Tibial artery (tissue), 4 donors: ENCODE measurements at places on chromosomes 6 and 20.

- DNase-seq: no peak
Observed at GRCh38 chr6:159047891-159048685, 3.3 kb upstream of the TAGAP start.

DNA sequence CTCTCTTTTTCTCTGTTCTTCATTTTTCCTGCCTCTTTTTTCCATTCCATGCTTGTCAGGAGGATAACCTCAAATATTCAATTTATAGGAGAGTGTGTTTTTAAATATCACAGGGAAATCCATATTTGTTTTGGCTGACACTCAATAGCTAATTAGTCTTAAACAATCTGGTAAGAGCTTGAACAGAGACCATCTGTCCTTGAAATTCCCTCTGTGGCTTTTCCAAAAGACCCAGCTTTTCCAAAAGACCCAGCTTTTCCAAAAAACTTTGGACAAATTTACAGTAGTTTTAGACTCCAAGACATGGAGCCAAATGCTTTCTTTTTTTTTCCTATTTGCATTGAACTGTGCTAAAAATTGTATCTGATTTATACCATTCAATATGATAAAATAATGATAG is 127.4 kb upstream of the FAM83B start:
- DNase-seq: no peak

DNA sequence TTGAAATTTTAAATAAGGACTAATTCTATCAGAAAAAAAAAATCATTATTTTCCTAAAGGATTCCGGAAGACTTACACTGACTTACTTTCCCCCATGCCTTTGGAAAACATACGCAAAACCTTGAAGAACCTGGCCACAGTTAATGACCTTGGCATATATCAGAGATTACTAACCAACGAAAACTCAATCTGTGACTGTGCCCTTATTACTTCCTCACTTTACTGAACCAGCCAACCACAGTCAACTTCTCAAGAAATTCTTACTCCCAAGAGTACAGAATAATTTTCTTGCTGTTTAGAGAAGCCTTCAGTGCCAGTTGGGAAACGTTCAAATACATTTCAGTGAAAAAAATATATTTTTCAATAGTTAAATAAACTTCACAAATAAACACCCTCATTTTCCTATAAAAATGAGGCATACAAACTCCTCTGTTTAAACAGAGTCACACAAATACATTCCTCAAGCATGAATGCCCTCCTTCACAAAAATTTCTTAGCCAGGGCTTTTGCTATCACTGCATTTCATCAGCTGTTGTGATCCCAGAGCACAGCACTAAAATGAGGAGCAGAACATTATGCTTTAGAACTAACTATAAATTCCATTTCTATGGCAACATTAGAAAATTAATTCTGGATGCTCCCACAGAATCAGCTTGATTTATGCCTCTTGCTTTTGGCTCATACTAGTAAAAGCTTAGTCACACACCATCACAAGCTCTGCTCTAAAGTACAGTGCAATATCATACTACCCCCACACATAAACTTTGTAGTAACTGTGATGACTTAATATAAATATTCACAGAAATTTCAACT is 117.6 kb downstream of the DST start:
- no peak for DNase-seq

- no peak for DNase-seq
Observed at GRCh38 chr6:39303425-39304153, 10.6 kb downstream of the KCNK17 start.

GRCh38 chr6:26268659-26269402 is 96.2 kb upstream of the BTN3A2 start:
- no peak for DNase-seq

- no peak for DNase-seq
Observed at GRCh38 chr20:2741881-2742280, 49.3 kb downstream of the EBF4 start.

DNA sequence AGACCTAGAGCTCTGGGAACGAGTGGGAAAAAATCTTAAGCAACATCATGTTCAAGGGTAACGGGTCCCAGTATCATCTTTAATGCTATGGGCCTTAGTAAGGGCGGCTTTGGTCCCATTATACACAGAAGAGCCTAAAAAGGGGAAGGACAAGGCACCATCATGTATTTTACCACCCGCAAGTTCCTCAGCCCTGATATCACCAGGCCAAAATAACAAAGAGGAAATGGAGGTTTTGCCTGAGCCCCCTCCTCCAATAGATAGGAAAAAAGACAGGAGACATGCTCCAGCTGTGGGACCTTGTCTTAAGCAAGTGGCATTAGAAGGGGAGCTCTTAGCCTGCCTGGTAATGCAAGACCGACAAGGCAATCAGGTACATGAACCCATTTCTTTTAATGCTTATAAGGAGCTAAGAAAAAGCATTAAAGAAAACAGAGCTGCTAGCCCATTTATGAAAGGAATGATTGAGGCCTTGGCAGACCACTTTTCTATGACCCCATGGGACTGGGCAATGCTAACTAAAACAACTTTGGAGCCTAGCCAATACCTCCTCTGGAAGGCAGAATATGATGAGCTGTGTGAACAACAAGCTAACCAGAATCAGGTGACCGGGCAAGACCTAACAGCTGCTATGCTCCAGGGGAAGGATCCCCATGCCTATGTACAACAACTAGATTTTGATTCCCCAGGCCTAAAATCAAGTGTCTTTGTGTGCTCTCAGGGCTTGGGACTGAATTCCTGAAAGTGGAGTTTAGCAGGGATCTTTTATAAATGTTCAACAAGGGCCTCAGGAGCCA is 23.2 kb downstream of the HLA-DPA1 start:
- DNase-seq: no peak

DNA sequence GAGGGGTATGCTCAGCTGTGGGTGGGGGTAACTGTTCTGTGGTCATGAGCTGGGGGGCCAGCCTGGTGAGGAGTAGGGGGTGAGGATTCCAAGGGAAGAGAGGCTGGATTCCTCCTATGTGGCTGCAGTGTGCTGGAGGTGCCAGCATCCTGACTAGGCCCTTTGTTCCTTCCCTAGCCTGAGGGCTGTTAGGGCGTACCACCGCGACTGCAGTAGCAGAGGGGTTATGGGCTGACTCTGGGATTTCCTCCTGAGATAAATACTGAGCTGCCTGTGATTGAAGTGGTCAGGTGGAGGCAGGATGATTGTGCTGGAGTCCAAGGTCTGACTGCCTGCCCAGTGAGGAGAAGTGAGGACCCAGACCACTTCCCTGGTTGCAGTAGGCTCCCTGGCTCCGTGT is 205.3 kb downstream of the ADGRG6 start:
- DNase-seq: no peak

- DNase-seq: no peak
Observed at GRCh38 chr20:38881806-38882440, 44.3 kb upstream of the FAM83D start.

DNA sequence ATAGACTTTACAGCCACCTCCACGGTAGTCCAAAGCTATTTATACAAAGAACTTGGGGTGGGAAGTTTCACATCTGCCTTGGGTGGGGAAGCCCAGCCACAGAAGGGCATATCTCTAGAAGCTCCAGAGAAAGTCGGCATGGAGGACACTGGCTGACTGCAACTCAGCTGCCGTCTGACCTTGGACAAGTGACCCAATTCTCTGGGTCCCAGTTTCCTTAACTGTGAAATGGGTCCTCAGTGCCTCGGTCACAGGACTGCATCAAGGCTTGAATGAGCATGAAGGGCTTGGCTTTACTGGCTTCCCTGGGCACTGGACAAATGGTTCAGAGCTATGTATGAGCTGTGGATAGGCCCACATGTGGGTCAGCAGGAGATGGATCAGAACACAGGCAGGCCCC is 58.6 kb downstream of the NOL4L start:
- DNase-seq: no peak

DNA sequence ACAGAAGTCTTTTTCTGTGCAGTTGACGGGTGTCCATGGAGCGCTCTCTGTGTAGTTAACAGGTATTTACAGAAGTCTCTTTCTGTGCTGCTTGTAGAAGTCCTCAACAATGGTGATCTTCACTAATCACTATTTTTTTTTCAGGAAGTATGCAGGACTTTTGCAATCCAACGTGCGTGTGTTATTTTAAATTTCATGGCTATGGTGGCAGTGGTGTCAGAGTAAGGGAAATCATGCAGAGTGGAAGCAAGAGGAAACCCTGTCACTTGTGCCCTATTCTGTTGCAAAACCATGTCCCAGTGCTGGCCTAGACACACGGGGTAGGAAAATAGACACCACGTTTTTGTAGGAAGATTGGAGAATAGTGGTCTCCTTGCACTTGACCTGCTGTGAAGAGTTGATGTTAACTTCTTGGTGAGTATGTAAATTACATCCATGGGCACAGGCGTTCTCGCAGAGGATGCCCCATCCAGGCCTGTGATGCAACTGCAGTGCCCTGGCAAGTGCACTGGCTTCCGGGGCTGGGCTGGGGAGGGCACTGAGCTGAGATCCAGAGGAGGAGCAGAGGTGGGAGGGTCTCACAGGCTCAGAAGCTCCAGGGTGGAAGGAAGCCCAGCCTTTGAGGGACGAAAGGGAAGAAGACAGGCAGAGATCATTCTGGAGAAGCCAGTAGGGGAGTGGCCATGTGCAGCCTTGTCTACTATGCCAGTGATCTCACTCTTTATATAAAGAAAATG is 146.5 kb downstream of the SYCP2 start:
- no peak for DNase-seq

DNA sequence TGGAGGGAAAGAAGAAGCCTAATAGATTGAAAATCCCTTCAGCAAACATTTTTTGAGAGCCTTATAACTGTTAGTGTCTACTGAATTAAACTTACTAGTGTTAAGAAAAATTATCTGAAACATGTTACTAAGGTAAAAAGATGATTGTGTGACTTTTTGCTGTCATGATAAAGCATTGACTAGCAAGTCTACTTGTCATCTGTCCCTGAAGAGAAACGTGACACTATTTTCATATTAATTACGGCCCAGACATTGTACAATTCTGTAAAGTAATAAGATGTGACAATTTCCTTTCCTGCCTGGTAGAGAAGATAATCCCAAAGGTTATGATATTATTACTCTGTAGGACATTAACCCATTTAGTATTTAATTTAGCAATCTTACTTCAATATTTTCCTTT is 8.8 kb upstream of the EDEM2 start:
- no peak for DNase-seq

DNA sequence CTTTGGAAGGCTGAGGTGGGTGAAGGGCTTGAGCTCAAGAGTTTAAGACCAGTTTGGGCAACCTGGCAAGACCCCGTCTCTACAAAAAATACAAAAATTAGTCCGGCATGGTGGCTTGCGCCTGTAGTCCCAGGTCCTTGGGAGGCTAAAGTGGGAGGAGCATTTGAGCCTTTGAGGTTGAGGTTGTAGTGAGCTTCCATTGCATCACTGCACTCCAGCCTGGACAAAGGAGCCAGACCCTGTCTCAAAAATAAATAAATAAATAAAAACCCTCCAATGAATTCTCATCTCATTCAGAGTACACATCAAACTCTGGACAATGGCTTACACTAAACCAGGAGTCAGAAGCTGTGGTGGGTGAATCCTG is 31.8 kb downstream of the B4GALT5 start:
- no peak for DNase-seq

DNA sequence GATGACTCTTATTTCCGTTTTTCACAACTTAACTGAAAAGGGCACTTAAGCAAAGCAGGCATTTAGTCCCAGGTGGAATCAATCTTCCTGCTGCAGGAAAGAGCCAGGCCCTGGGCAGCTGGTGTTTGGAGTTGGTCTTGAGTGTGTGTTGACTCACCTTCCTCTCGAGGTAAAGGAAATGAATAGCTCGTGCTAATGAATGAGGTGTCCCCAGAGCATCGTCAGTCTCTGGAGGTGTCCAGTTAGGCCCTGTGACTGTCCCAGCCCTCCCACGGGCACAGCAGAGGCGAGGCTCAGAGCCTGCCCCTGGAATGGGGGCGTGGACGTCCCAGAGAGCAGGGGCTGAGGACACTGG is 277.7 kb downstream of the NRN1 start:
- DNase-seq: no peak

GRCh38 chr20:15911581-15911980 is 661.7 kb downstream of the KIF16B start:
- DNase-seq: no peak

DNA sequence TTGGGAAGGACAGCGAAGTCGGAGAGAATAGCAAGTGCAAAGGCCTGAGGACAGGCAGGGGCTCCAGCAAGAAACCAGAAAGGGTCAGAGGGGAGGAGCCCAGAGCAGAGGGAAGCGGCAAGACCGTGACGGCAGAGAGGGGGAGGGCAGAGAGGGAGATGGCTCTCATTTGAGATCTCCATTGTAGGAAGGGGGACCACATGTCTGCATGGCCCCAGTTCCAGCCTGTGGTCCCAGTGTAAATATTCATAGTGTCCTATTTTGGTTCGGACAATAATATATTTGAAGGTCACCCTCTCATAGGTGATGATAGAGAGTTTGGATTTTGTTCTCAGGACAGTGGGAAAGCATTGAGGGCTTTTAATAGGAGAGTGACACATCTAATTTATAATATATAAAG is 231.1 kb upstream of the RNF24 start:
- DNase-seq: no peak

DNA sequence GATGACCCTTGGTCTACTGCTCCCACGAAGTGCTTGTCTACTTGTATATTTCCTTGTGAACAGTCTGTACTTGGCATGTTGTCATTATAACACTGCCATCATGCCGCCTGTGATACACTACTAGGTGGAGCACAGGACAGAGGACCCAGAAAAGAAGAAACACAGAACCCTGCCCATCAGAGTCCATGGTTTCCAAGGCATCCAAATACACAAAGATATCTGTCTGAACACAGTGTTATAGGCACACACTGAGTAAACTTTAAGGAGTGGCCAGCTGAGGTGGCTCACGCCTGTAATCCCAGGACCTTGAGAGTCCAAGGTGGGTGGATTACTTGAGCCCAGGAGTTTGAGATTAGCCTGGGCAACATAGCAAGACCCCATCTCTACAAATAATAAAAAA is 110.5 kb upstream of the SLC2A12 start:
- DNase-seq: no peak

- DNase-seq: peak; percentile 29
Observed at GRCh38 chr6:133837801-133838349, 51.0 kb upstream of the TCF21 start.

DNA sequence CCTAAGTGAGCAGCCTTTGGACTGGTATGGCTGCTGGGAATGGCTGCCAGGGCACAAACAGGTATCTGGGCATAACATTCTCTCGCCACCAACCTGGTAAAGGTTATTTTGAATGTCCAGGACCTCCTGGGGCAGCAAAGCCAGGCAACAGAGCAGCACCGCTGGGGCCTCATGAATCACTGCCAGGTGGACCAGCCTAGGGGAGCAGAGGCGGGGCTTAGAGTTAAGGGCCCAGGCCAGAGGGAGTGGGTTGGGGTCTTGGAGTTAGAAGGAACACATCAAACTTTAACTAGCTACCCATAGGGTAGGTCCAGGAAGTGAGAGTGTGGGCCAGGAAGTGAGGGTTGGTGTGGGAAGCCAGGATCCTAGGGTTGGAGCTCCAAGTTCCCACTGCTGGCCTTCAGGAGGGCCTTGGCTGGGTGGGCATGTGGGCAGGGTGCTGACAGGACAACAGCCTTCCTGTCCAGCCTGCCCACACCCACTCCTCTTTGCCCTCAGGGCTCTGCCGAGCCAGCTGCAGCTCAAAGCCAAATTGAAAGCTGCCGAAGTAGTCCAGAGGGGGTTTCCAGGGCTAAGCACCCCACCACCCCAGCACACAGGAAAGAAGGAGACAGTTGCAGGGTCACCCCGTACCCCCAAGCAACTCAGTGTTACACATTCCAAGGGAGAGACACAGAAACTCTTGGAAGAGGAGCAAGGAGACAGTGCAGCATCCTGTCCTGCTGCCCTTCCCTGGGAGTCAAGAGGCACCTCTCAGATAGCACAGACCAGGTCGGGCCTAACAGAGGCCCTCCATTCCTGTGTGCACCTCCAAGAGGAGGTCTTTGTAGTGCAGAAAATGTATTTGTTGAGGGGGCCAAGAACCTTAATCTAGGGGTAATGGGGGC is 2.6 kb downstream of the NFKBIE start:
- no peak for DNase-seq

GRCh38 chr6:20660534-20660933 is 126.3 kb downstream of the CDKAL1 start:
- no peak for DNase-seq
